ENCODE measurements at places on chromosomes 11 and 22.

DNA sequence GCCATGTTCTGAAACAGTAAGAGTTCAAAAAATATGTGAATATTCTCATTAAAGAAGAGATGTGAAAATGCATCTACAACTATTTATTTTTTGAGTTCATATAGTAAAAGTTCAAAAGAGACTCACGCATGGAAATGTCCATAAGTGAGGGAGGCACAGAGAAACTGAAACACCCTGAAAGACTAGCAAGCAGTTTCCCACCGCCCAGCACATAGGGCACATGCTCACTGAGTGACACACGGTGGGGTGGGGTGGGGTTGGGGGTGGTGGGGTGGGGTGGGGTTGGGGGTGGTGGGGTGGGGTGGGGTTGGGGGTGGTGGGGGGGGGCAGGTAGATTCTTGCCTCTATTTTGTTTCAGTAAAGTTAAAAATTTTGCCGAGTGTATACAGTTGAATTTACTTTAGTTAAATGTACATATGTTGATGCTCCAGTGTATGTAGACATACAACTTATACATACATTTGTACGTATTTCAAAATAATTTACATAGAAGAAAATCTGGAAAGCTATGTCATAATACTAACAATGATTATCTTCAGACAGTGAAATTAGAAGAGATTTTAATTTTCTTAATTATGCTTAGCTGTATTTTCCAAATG, 6.3 kb downstream of the CCDC34 start:
- H3K27me3 ChIP-seq = no peaks in the 10 kb centered on the region
- H3K27ac ChIP-seq = no peak overlapping the region
- DNase-seq = no peak
- no peaks in the 10 kb centered on the region for H3K4me1 ChIP-seq
- no peak overlapping the region for H3K4me3 ChIP-seq

- no peak overlapping the region for H3K27ac ChIP-seq
- no peaks in the 10 kb centered on the region for H3K4me1 ChIP-seq
- no peaks in the 10 kb centered on the region for H3K36me3 ChIP-seq
- H3K4me3 ChIP-seq = no peak overlapping the region
- no peak for DNase-seq
These were observed 219.7 kb downstream of the BARX2 start for GRCh38 chr11:129595038-129595962.

GRCh38 chr22:39433476-39434242, 23.2 kb upstream of the MGAT3 start:
- no peak for DNase-seq
- H3K27ac ChIP-seq = peak overlapping the region; percentile 91
- H3K4me3 ChIP-seq = no peak overlapping the region
- H3K27me3 ChIP-seq = no peaks in the 10 kb centered on the region

GRCh38 chr22:24731761-24732160, 42.8 kb downstream of the PIWIL3 start:
- H3K4me1 ChIP-seq = no peaks in the 10 kb centered on the region
- no peaks in the 10 kb centered on the region for H3K36me3 ChIP-seq
- no peak for DNase-seq
- H3K27ac ChIP-seq = no peak overlapping the region

- no peak overlapping the region for H3K4me3 ChIP-seq
- H3K27me3 ChIP-seq = no peaks in the 10 kb centered on the region
- H3K27ac ChIP-seq = peak overlapping the region; percentile 94
- DNase-seq = no peak
- H3K4me1 ChIP-seq = peaks cover 86% of the 10 kb centered on the region
These were observed 9.3 kb downstream of the ARHGEF17 start for GRCh38 chr11:73317373-73317772.

Measured in tibial nerve (tissue), 4 donors.